ENCODE measurements at places on chromosomes 1 and 21.

- no peak for DNase-seq
Measured at GRCh38 chr1:106677721-106678120, 378.8 kb upstream of the PRMT6 start.

DNA sequence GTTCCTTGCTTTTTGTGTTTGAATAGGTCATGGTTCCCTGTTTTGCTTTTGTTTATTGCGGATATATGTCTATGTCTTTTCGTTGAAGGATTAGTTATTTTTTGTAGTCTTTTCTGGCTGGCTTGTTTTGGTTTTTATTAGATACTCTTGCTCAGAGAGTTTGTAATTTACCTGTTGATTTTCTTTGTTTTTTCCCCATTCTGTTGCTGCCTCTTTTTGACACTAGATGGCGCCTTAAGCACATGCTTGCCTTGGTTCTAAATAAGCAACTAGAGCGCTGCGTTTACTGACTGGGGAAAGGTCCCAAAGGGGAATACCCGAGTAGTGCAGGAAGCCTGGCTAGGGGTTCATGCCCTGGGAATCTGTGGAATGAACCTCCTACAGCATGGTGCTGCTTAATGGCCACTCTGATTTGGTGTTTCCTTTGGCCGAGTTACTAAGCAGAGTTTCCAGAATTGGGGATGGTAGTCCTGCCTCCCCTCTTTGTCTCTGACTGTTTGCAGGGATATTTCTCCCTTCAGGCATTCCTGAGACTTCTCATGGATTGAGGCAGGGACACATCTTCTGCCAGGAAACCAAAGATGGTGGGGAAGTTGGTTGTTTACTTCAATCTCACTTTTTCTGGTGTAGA, 143.2 kb downstream of the PTPRU start:
- no peak for DNase-seq

DNA sequence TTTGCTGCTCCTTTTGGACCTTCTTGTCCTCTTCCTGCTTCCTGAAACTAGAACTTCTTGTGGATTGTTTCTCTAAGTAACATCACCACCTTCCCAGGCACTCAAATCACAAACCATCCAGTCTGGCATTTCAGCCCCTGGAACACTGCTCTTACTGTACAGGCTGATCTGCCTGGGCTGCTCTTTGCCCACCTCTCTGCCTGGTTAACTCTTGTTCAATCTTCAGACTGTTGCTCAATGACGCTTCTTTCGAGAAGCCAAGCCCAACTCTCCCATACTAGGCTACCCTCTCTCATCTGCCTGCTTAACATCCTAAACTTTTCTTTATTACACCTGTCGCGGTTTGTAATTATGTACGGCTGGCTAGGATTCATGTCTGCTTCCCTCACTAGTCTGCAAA, 657 bp downstream of the DIO1 start:
- no peak for DNase-seq

DNA sequence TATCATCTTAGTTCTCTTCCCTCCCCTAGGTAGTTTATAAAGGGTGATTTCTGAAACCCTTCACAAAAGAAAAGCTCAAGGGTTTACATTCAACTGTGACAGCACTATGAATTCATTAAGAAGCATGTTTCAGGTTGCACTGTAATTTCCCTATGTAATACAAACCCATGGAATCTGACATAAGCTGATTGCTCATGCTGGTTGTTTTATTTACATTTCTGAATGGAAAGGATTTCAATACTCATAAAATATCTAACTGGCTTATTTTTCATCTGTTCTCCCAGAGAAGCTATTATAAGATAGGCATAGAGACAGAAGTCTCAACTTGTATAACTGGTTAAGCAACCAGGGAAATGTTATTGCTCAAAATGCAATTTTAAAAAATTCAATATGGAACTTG, 20.5 kb downstream of the WNT2B start:
- DNase-seq, result no peak

- DNase-seq, result no peak
Measured at GRCh38 chr1:111164151-111164550, 24.1 kb downstream of the CEPT1 start.

GRCh38 chr1:43963006-43963405, 6.8 kb upstream of the DPH2 start:
- no peak for DNase-seq

DNA sequence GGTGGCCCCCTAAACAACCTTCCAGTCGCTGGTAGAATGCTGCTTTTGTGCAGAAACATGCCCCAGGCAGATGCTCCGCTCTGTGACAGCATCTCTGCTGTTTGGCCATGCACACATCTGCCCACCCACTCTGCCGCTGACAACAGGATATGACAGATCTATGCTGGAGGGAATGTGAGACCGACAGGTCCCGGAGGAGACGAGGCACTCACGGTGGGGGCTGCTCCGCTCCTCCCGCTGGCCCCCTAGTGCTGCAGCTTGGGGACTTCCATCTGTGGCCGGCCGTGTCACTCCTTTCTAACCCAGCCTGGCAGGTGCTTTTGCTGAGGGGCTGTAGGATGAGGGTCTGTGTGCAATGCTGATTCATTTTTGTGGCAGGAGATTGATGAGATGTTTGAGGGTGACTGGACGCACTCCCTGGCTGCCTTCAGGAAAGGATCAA, 49.1 kb upstream of the DMRTB1 start:
- peak; percentile 6 for DNase-seq

- DNase-seq, result no peak
Measured at GRCh38 chr1:208153386-208153785, 90.8 kb downstream of the PLXNA2 start.

GRCh38 chr1:44305962-44306422, 49.1 kb downstream of the ERI3 start:
- no peak for DNase-seq

DNA sequence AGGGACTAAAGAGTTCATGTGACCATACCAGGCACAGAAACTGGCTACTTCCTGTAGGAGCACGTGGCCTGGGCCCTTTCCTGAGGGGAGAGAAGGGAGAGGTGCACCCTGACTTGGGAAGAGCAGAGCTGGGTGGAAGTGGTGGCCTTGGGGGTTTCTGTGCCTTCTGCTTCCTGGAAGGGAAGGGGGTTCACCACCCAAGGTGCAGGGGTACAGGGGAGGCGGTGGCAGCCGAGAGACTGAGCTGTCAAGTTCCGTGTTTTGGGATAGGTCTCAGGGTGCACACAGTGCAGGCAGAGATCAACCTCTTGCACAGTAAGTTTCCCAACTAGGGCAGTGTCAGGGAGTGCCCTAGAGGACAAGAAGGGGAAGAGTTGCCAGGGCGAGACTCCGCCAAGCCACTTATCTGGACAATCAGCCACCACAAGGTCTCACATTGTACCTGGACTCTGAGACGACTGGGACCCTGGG, 10.1 kb downstream of the HECTD3 start:
- no peak for DNase-seq

DNA sequence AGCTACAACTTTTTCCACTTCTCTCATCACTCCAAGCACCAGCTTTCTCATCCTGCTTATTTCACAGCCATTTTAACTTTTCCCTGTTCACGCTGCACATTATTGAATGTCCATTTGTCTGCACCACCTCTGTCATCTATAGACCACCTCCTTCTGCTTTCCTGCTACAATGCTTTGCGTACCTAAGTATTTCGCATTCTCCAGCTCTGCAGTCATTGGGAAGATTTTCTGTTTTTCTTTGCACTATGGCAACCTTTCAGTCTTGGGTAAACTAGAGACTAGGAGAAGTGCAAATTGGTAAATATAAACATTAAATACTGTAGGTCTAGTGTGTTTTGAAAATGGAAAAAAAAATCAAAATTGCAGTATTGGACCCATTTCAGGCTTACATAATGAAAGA, 835 bp downstream of the CCDC30 start:
- no peak for DNase-seq

DNA sequence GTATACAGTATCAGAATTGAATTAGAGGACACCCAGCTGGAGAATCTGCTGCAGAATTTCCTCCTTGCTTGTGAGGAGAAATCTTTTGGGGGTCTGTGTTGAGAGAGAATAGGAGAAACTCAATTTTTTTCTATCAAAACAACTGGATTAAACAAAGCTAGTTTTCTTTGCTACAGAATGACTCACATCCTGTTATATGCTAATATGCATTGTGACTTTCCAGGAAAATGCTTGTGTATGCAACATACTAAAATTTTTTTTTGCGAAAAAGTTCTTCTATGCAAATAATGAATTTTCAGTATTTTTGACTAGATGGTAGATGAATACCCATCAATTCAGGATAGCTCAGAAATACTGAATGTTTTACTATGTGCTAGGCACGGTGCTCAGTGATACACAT, 2.2 kb downstream of the VAMP4 start:
- no peak for DNase-seq

- peak; percentile 20 for DNase-seq
Measured at GRCh38 chr1:151898519-151898991, 10.8 kb downstream of the THEM4 start.

- no peak for DNase-seq
Measured at GRCh38 chr1:53220962-53221286, 490 bp upstream of the CZIB start.

- no peak for DNase-seq
Measured at GRCh38 chr1:51976846-51977602, 13.5 kb downstream of the RAB3B start.

DNA sequence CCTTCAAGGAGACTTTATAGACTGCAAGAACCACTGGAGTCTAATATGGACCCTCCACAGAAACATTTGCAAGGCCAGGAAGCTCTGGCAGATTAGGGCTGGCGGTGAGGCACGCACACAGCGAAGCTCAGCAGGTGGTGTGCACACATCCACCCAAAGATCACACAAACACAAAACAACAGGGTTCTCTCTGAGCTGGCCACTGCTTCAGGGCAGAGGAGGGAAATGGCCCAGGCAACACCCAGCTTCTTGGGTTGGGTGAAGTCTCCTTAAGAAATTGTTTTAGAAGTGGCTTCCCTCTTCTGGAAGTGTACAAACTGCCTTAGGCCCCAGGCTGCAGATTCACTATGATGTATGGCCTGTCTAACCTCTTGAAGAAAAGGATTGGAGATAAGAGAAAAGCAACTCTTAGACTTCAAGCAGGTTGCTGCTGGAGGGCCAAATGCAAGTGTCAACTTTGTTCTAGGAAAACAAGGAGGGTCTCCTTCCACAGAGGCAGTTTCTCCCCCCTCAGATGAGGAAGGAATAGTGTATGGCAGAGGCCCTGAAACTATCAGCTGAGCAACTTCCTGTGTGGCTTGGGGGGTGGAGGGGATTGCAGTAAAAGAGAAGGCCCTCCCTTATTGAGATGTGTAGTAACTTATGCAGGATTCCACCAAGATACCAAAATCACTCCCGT, 2.0 kb downstream of the RCSD1 start:
- DNase-seq, result no peak

GRCh38 chr1:196423612-196424011, 184.6 kb downstream of the KCNT2 start:
- DNase-seq, result no peak

- DNase-seq, result no peak
Measured at GRCh38 chr1:76292418-76293184, 218.1 kb downstream of the ST6GALNAC3 start.

GRCh38 chr21:35048706-35049617, at the start of gene RUNX1:
TSS of gene RUNX1 (minus strand) at chr21:35049302.
- peak; percentile 65 for DNase-seq

DNA sequence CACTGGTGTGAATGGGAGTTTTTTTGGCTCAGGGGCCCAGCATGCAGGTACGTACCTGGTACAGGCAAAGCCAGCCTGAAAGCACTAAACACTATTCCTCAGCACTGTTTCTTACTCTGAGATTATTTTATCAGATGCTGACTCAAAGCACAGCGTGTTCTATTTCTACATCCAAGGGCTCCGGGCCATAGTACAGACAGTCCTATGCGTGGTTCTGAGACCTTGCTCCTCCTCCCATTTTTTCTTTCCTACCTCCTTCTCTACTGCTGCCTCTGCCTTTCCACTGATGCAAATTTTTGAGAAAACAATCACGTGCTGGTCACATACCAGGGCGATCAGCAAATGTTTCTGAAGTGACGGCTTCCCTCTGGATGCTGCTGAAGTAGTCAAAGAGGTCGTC, 36.3 kb downstream of the PDPN start:
- DNase-seq, result no peak

DNA sequence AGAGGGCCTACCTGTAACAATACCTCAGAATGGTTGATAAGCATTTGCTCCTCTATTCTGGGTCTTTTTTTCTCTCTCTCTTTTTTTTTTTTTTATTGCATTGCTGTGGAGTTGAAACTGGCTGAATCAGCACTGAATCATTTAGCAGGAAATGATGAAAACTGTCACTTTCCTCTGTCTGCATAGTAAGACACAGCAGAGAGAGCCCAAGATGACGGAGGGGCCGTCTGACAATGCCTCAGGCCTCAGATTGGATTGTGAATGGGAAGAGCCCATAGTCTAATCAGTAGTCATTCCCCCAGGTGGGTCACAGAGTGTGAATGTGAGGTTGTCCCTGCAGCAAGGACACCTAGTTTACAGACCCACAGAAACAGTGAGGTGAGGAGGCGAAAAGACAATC, 193.2 kb upstream of the PLXNA2 start:
- no peak for DNase-seq

- DNase-seq, result no peak
Measured at GRCh38 chr1:53246261-53247134, 8.2 kb upstream of the MAGOH start.

DNA sequence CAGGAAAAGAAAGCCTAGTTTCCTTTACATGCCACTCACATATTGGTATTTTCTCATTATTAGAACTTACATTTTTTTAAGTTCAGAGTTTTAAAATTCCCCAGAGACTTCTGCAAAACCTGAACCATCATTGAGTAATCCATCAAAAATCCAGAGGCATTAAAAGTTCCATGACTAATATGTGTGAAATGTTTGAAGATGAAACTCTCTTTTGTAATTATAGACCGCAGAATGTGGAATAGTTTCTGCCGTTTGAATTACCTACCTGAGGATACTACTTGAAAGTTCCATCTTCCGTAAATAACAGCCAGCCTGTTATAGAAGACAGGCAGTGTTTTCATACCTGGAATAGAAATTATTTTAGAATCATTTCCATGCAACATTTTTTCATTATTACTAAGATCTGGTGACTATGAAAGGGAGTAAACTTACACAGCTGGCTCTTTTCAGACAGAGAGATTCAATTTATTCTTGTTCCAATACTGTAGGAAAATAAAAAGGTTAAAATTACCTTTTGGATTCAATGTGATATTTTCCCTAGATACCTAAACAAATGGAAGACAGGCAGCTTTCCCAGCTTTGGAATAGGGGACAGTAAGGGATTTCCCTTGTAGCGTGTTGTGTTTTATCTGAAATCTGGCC, 131.4 kb downstream of the ST6GALNAC5 start:
- DNase-seq, result no peak

DNA sequence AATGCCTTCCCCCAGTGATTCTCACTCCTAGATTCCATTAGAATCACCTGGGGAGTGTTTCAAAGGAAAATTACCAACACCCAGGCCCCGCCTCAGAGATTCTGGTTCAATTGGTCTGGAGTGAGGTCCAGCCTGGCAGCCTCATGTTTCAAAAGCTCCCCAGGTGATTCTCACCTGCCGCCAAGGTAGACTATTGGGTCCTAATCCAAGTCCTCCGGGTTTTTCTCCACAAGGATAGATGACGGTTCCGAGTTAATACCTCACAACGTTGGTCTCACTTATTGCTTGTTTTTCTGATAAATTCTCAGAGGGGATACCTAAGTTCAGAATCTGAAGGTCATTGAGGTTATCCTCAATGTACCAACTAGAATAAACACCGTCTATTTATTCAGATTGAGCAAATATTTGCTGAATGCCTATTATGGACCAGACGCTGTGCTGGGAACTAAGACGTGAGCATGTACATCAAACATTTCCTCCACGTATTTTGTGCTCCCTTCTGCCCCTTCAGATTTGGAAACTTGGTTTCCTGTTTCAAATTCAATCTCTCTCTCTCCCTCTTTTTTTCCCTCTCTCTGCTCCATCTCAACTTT, 97.5 kb downstream of the SEC16B start:
- DNase-seq, result no peak
